M059J (cell line): ENCODE measurements at places on chromosomes 6 and 20. TPM values are rescaled to one million over a fixed set of nuclear protein-coding genes. Genes with fewer than 3 reads are reported as not detected.

Gene KIF25
- total RNA-seq = not detected in 2 replicates

Gene MOXD1
- 170 and 207 TPM in 2 replicates for total RNA-seq

Gene PDYN
- not detected in 2 replicates for total RNA-seq

Gene ATP6V1G2
- 0.20 TPM in 1 of 2 replicates, not detected in the other for total RNA-seq

Gene TBC1D7
- 32.3 and 36.3 TPM in 2 replicates for total RNA-seq

Gene SLC12A5
- total RNA-seq = 0.37 and 1.8 TPM in 2 replicates

Gene COL19A1
- total RNA-seq = not detected in 2 replicates

Gene PPIL6
- 2.1 and 9.6 TPM in 2 replicates for total RNA-seq

Gene SRXN1
- 48.0 and 53.7 TPM in 2 replicates for total RNA-seq

Gene MUCL3
- total RNA-seq = not detected in 2 replicates

Gene OLIG3
- not detected in 2 replicates for total RNA-seq

Gene TGM3
- not detected in 2 replicates for total RNA-seq

Gene SMLR1
- not detected in 2 replicates for total RNA-seq

Gene HLA-DOA
- total RNA-seq = not detected in 2 replicates

Gene PRND
- not detected in 2 replicates for total RNA-seq

Gene MYT1
- total RNA-seq = not detected in 2 replicates

Gene ARMC2
- 1.7 and 2.5 TPM in 2 replicates for total RNA-seq
